Activated CD4-positive, alpha-beta memory T cell treated with anti-CD3 and anti-CD28 coated beads, Interleukin-2, amount 10 ng/mL, durations not matched to agents 7 days and 5 days (primary cell): ENCODE measurements at places on chromosomes 7 and 10. TPM values are rescaled to one million over a fixed set of nuclear protein-coding genes. Genes with fewer than 3 reads are reported as not detected.

- no peak for DNase-seq
Measured at GRCh38 chr10:4243651-4244050, 458.6 kb upstream of the KLF6 start.

DNA sequence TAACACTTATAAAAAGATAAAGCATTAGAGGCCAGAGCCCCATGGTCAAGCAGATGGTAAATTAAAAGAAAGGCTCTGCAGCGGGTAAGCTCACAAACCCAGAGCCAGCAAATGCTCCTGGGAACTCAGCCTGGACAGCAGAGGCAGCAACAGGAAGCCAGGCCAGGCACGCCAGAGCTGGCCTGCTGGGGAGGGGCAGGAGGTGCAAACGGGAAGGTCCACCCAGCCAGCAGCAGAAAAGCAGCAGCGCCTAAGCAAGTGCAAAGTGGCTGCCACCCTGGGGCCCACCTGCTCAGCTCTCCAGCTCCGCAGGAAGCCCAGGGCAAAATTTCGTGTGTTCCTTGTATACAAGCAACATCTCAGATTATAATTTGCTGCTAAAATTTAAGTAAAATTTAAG, 82.7 kb upstream of the GPR22 start:
- DNase-seq = no peak

GRCh38 chr7:33623267-33623666, 282.1 kb upstream of the BMPER start:
- no peak for DNase-seq

CTTNBP2 gene
- not detected for total RNA-seq

DNA sequence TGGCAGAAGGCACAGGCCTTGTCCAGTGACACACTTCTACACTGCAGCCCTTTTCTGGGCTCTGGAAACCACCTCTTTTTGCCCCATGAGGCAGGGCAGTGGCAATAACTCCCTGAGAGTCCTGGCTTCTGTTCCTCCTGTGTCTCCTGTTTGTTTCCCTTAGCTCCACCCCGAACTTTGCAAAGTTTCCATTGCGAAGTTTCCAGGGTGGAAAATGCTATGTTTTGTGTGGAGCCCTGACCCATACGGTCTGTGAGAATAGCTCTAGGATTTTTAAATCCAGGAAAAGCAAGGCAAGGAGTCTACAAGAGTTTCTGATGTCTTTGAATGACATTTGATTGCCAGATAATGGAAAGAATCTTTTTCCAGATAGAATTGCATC, 92.2 kb upstream of the AKR1E2 start:
- DNase-seq = no peak

COL17A1 gene
- not detected for total RNA-seq

DNA sequence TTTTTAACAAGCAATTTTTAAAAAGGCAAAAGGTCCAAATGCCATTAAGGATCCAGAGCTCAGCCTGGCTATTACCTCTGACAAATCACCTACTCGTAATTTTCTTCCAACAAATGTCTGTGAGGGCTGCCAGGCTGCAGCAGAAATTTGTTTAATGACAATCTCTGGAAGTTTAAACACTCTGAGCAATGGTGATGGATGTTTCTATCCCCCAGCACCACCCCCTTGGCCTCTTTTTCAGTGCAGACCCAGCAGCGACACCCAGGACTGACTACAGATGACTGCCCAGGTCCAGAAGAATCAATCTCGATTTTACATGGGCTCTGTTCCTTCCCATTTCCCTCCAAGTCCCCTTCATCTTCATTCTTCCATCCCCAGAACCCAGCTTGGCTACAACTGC, 201.4 kb upstream of the AOAH start:
- DNase-seq = no peak

- no peak for DNase-seq
Measured at GRCh38 chr10:16944402-16944801, 127.2 kb upstream of the RSU1 start.

DNA sequence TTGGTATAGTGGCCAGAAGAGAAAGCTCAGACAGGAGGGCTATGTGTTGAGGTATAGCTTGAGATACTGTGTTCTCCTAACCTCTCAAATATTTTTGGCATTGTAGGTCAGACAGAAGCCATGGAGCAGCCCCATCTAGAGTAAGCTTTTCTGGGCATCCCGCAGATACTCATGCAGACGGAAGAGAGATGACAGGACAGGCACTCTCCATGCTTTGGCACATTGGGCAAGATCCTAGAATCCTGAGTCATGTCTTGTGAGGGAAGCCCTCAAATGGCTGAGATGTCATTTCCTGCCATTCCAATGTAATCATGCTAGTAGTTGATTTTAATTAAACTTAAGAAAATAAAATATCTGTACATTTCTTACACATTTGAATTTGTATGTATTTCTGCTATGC, 16.8 kb upstream of the KIF20B start:
- no peak for DNase-seq

DNA sequence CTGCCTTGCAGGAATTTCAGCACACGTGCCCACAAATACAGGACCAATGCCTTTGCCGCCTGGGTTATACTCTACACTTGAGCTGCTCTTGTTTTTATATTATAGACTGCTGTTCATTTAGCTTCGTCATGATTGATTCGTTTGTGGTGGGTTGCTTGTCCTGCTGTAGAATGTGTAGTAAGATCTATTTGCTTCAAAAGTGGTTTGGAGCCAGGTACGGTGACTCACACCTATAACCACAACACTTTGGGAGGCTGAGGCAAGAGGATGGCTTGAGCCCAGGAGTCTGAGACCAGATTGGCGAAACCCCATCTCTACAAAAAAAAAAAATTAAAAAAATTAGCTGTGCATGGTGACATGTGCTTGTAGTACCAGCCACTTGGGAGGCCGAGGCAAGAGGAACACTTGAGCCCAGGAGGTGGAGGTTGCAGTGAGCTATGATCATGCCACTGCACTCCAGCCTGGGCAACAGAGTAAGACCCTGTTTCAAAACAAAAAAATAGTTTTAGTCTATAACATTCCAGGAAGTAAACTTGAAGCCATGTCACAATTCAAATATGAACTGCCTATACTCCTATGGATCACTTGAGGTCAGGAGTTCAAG, 9.0 kb upstream of the RHBDD2 start:
- DNase-seq = no peak

SVOPL gene
- total RNA-seq = not detected

DNA sequence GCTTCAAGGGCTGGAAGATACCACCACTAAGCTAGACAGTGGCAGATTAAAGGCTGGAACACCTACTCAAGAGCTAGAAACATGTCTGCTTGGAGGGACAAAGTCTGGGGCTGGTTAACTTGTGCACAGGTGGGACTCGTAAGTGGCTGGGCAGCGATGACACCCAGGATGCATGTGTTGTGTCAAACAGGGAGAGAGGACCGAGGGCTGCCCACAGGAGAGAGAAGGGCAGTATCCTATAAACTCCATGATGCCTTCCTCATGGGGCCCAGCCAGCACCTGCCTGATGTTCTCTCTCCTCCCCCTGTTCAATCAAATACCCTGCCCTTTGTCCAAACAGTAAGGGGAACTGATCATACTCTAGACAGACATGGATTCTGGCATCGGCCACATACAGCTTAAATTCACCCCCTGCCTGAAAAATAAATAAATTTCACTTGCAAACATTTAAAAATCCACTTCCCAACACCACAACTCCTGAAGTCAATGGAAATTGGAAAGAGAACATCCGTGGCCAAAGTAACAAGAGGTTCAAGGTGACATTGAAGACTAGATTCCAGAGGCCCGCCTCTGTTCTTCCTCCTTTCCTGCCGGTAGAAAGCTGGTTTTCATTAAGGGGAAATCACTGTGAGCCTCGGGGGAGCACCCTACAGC, 50.6 kb downstream of the CHST15 start:
- DNase-seq = no peak
